ENCODE measurements at places on chromosomes 2 and 18.
A peak's percentile ranks its signal among the peaks of the same experiment; 100 is the strongest.

- DNase-seq = peak; percentile 43
- peaks cover 63% of the 10 kb centered on the region for H3K27me3 ChIP-seq
- H3K4me3 ChIP-seq = peak within 1 kb of the TSS; percentile 63
Measured at GRCh38 chr2:161415987-161416707, at the start of gene TBR1. Gene TBR1, plus strand, starts transcription at chr2:161416297. Its CDS starts 114 bp downstream, at chr2:161416411.

DNA sequence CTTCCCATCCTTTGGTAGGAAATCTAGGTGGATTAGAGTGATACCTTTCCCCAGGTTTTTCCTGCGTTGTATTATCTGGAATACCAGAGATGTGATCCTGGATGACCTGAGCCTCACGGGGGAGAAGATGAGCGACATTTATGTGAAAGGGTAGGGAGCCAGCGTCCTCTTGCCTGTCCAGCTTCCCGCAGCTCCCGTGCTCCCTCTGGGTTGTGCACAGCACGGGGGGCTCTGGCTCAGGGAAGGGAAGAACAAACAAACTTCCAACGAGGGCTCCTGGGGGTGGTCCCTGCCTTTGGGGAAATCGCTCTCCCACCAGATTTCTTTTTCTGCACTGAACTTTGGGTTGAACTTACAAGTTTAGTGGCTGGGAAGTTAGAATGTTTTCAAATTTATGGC lies 215.7 kb downstream of the DYSF start:
- no peak overlapping the region for H3K27ac ChIP-seq
- no peaks in the 10 kb centered on the region for H3K27me3 ChIP-seq
- H3K4me3 ChIP-seq = no peak overlapping the region
- H3K4me1 ChIP-seq = no peaks in the 10 kb centered on the region

DNA sequence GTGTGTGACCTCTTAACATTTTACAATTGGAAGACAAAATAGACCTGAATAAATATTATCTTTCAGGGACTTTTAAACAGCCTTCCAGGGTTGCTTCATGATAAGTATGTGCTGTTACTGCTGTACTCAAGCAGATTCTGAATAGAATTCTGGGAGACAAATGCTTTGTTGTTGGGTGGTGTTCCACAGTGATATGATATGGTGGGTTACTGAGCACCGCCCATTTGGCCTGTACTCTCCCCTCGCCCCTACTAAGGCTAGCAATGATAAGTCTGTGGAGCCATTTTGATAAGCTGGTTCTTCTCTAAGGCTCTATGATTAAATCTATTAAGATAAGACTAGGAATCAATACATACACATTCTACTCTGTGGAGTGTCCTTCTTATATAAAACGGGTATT lies 89.8 kb upstream of the ITGA4 start:
- H3K27ac ChIP-seq = no peak overlapping the region
- H3K27me3 ChIP-seq = no peaks in the 10 kb centered on the region
- no peak for DNase-seq
- H3K4me3 ChIP-seq = no peak overlapping the region
- H3K4me1 ChIP-seq = peaks cover 12% of the 10 kb centered on the region

GRCh38 chr18:21191596-21192307 lies 50.3 kb upstream of the GREB1L start:
- H3K4me3 ChIP-seq = no peak overlapping the region
- H3K36me3 ChIP-seq = no peaks in the 10 kb centered on the region
- peak; percentile 85 for DNase-seq
- H3K4me1 ChIP-seq = no peaks in the 10 kb centered on the region
- H3K27ac ChIP-seq = no peak overlapping the region
- 0 out of 2 replicates have a peak, but pooled peaks cover 5% of the 10 kb centered on the region for H3K27me3 ChIP-seq

GRCh38 chr2:39128919-39129391 lies 8.1 kb upstream of the SOS1 start:
- no peaks in the 10 kb centered on the region for H3K27me3 ChIP-seq
- DNase-seq = peak; percentile 20
- H3K4me1 ChIP-seq = peaks cover 16% of the 10 kb centered on the region
- no peak overlapping the region for H3K27ac ChIP-seq
- H3K4me3 ChIP-seq = no peak overlapping the region

GRCh38 chr18:72871091-72871490 lies 3.3 kb upstream of the NETO1 start:
- H3K36me3 ChIP-seq = no peaks in the 10 kb centered on the region
- H3K4me3 ChIP-seq = no peak overlapping the region
- no peaks in the 10 kb centered on the region for H3K4me1 ChIP-seq
- DNase-seq = no peak
- peaks cover 19% of the 10 kb centered on the region for H3K27me3 ChIP-seq

DNA sequence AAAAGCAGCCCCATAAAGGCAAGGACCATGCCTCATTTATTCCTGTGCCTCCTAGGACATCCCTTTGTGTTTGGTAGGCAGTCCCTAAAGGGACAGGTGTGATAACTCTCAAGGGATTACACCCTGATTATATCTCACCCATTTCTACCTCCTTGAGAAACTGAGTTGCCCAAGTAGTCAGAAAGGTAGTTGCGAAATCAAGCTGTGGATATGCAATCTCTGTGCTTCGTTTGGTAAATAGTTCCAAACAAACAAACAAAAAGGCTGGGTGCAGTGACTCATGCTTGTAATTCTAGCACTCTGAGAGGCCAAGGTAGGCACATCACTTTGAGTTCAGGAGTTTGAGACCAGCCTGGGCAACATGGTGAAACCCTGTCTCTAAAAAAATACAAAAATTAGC lies 100.2 kb upstream of the ARL5A start:
- no peaks in the 10 kb centered on the region for H3K27me3 ChIP-seq
- no peak overlapping the region for H3K27ac ChIP-seq
- H3K4me1 ChIP-seq = no peaks in the 10 kb centered on the region
- H3K4me3 ChIP-seq = no peak overlapping the region
- no peaks in the 10 kb centered on the region for H3K36me3 ChIP-seq

GRCh38 chr18:28469946-28470345 lies 293.0 kb upstream of the CDH2 start:
- peak; percentile 7 for DNase-seq
- H3K36me3 ChIP-seq = no peaks in the 10 kb centered on the region
- no peak overlapping the region for H3K27ac ChIP-seq
- no peaks in the 10 kb centered on the region for H3K4me1 ChIP-seq

DNA sequence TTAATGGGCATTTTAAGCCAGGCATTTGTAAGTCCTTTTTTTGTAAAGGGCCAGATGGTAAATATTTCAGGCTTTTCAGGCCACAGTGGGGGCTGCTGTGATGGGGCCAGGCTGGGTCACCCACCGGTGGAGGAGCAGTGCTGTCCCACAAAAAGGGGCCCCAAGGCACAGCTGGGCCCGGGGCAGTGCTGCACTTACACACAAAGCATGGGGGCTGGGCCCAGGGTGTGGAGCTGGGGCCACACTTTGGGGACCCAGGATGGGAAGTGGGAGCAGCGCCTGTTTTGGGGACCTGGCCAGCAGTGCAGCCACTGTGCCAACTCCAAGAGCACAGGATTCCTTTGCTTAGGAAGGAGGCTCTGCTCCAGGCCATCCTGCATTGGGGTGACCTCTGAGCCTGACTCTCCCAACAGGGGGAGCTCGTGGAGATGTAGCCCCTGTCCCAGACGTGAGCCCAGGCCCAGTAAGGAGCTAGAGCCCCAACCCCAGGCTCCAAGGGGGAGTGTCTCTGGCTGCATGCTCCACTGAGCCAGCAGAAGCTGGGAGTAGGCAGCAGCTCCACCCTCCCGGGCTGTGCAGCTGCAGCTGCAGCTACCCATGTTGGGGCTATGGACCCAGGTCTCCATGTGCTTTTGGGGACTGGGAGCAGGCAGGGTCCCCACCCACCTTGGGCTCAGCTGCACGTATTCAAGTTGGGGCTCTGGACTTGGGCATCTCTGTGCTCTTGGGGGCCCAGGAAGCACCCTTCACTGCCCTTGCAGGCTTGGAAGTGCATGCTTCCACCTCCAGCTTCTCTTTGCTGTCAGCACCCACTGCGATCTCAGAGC lies 1036.5 kb upstream of the CNTNAP5 start:
- no peak overlapping the region for H3K4me3 ChIP-seq
- no peaks in the 10 kb centered on the region for H3K36me3 ChIP-seq
- H3K4me1 ChIP-seq = no peaks in the 10 kb centered on the region
- H3K27me3 ChIP-seq = no peaks in the 10 kb centered on the region
- no peak overlapping the region for H3K27ac ChIP-seq
- DNase-seq = no peak

DNA sequence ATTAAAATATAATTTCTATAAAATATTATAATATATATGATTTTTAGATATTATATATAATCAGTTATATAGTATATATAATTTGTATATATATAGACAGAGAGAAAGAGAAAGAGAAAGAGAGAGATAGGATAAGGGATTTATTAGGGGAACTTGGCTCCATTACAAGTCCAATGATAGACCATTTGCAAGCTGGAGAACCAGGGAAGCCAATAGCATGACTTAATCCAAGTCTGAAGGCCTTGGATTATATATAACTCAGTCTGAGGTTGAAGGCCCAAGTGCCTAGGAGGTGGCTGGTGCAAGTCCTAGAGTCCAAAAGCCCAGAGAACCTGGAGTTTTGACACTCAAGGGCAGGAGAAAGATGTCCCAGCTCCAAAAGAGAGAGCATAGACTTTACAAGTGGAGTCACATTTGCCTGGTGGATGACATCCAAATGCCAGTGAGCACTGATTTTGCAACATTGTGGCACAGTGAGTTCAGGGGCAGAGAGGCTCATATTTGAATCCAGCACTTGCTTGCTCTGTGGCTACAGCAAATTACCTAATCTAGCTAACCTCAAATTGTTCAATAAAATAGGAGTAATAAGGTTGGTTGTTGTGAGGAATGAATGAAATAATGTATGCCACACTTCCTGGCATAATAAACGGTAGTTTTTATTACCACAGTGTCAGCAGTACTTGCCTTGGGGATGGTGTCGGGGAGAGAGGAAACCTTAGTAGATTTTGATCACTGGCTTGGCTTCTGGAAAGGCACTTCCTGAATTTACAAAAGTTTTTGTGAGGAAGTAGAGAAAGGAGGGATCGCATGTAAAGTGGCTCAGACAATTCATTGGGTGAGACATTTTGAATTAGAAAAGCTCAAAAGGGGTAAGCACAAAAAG lies 69.6 kb upstream of the CD28 start:
- H3K4me3 ChIP-seq = peak overlapping the region; percentile 26
- DNase-seq = peak; percentile 81
- H3K27ac ChIP-seq = peak overlapping the region; percentile 19
- H3K27me3 ChIP-seq = no peaks in the 10 kb centered on the region
- no peaks in the 10 kb centered on the region for H3K36me3 ChIP-seq
- H3K4me1 ChIP-seq = peaks cover 12% of the 10 kb centered on the region

GRCh38 chr2:77579076-77579769 lies 57.0 kb upstream of the LRRTM4 start:
- no peak overlapping the region for H3K4me3 ChIP-seq
- no peak overlapping the region for H3K27ac ChIP-seq
- DNase-seq = no peak
- no peaks in the 10 kb centered on the region for H3K4me1 ChIP-seq
- H3K27me3 ChIP-seq = no peaks in the 10 kb centered on the region

DNA sequence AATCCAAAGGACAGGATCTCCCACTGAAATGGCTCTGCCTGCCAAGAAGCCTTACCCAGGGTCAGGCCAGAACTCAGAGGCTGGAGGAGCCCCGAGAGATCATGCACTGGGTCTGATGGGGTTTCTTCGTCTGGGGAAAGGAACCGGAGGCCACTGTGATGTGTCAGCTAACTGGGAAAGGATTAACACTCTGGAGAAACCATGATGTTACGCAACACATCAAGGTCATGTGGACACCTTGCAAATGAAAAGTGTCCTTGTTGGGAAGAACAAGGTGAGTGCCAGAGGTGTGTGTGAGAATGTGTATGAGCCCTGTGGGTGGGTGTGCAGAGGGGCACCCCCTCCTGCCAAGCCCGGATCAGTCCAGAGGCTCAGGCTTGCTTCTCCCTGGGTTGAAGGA lies 86.9 kb downstream of the CRACDL start:
- peak; percentile 16 for DNase-seq
- no peak overlapping the region for H3K4me3 ChIP-seq

- H3K27ac ChIP-seq = no peak overlapping the region
- no peaks in the 10 kb centered on the region for H3K36me3 ChIP-seq
- H3K4me1 ChIP-seq = no peaks in the 10 kb centered on the region
- H3K4me3 ChIP-seq = no peak overlapping the region
- no peaks in the 10 kb centered on the region for H3K27me3 ChIP-seq
- no peak for DNase-seq
Measured at GRCh38 chr2:14896330-14897030, 264.0 kb downstream of the LRATD1 start.

DNA sequence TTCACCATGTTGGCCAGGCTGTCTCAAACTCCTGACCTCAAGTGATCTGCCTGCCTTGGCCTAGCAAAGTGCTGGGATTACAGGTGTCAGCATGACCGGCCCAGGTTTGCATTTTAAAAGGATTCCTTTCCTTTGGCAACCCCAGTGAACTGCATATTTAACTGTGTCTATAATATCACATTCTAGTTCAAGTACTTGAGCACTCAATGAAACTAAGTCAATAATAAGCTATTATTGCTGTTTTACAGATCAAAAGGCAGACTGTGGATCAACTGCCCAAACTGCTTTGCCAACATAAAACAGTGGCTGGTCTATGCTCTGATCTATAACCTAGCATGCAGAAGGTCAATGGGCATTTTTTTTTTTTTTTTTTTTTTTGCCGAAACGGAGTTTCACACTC lies 144.5 kb downstream of the USP34 start:
- peaks cover 6% of the 10 kb centered on the region for H3K4me1 ChIP-seq
- no peak overlapping the region for H3K4me3 ChIP-seq
- H3K36me3 ChIP-seq = peaks cover 24% of the 10 kb centered on the region
- H3K27me3 ChIP-seq = no peaks in the 10 kb centered on the region
- no peak overlapping the region for H3K27ac ChIP-seq

- no peak overlapping the region for H3K27ac ChIP-seq
- H3K4me1 ChIP-seq = peaks cover 37% of the 10 kb centered on the region
- no peak overlapping the region for H3K4me3 ChIP-seq
- no peaks in the 10 kb centered on the region for H3K27me3 ChIP-seq
- peak; percentile 20 for DNase-seq
- H3K36me3 ChIP-seq = no peaks in the 10 kb centered on the region
Measured at GRCh38 chr2:221346411-221346810, 225.7 kb downstream of the EPHA4 start.

All from GM23248 (cell line).